ENCODE measurements at places on chromosomes 7 and 10.
A peak's percentile ranks its signal among the peaks of the same experiment; 100 is the strongest.

GRCh38 chr10:131689954-131690757, 210.7 kb upstream of the PPP2R2D start:
- DNase-seq = no peak

DNA sequence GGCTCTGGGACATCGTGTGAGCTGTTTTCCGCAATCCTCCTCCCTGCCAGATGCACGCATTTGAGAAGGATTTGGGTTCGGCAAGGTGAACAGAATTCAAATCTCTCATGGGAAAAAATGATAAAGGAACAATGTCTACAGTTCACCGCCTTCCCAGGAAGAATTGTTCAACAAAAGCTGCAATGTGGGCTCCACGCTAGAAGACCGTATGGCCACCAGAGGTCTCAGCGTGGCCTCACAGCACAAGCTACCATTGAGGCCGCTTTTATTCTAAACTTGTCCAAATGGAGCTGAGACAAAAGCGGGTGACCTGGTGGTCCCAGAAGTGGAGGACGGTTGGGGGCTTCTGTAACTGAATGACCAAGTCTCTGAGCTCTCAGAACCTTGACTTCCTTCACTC, 733.1 kb downstream of the PARD3 start:
- DNase-seq = peak; percentile 26

GRCh38 chr10:3568392-3568791, 216.6 kb downstream of the KLF6 start:
- no peak for DNase-seq

GRCh38 chr10:128036011-128036615, 90.1 kb downstream of the MKI67 start:
- DNase-seq = no peak

DNA sequence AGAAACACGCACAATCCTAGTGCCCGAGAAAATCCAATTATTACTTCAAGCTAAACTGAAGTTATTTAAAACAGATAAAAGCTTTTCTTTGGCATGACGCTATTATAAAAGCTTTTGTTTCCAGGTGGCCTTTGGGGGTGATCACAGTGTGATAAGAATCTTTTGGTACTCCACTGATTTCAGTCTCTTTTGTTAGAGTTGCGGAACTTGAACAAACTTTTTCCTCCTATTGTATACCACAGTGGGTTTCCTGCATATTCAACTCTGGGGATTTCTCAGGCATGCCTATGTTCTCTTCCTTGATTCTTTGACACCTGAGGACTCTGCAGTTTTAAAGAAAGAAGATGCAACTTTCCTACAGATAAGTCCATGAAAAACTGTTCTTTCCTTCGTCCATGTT, 99.7 kb upstream of the PITRM1 start:
- DNase-seq = no peak

- no peak for DNase-seq
These were observed 64.6 kb downstream of the TSPAN12 start for GRCh38 chr7:120793213-120793936.

GRCh38 chr7:95041031-95041430, 133.6 kb downstream of the PPP1R9A start:
- no peak for DNase-seq

DNA sequence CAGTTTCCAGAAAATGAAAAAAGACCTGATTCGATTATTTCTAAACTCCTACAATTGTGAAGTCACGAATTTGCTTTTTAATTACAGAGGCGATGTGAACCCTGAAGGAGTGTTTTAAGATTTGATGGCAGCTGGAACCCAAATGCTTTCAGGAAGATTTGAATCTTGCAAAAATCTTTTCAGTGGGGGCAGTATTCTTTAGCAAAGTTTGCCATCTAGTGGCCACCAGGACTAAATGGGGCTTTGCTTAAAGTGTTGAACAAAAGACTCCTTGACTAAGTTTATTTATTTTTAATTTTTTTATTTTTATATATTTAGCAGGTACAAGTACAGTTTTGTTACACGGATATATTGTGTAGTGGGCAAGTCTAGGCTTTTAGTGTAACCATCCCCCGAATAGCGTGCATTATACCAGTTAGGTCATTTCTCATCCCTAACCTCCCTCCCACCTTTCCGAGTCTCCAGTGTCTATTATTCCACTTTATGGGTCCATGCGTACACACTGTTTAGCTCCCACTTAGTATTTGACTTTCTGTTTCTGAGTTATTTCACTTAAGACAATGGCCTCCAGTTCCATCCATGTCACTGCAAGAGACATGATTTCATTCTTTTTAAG, 98.8 kb downstream of the CACNB2 start:
- DNase-seq = peak; percentile 19

GRCh38 chr7:104552102-104552501, 223.7 kb downstream of the LHFPL3 start:
- peak; percentile 3 for DNase-seq

- no peak for DNase-seq
These were observed 19.0 kb downstream of the STEAP1 start for GRCh38 chr7:90173127-90173844.

DNA sequence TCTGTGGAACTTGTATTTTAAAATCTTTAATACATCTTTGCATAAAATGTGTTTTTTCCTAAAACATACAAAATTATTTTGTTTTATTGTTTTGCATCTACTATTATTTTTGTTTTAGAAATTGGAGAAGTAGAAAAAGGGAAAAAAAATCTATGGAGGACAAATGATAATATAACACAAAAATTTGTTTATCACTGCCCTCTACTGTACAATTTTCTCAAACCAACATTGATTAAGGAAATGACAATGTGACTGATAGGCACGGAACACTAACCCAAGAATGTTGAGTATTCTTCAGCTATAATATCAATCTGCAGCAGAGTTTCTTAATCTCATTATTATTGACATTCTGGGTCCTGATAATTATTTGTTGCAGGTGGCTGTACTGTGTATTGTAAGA, 9.5 kb upstream of the ING3 start:
- no peak for DNase-seq

All from HTR-8/SVneo (cell line).